ENCODE measurements at places on chromosomes 1 and 21. TPM values are rescaled to one million over a fixed set of nuclear protein-coding genes. Genes with fewer than 3 reads are reported as not detected.

The ANGPTL3 gene
- not detected for total RNA-seq

The PDZK1 gene
- 0.90 TPM for total RNA-seq

The PDE4B gene
- total RNA-seq = 9.9 TPM

DNA sequence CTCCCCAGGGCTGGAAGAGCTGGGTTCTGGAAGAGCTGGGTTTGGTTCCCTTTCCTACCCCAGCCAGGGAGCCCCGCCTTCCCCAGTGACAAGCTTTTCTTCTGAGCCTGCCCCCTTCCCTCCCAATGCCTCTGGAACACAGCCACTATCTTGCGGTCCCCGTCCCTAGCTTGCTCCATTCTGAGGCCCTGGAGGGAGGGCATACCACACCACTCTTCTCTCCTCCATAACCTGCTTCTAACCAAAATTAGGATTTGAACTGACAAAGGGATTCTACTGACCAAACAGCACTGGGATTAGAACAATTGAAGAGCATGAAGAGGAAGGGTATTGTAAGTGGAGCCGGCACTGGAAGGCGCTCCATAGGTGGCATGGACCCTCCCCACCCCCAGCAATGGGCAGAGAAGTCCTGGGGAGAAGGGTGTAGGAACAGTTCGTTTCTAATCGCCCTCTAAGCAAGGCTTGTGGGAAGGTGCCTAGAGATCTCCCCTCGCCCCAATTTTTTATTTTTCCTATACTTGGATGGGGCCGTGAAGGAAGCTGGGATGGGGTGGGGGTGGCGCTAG, 690 bp downstream of the C1orf216 start:
- no peak for DNase-seq

GRCh38 chr1:9269078-9269501, 23.6 kb upstream of the SPSB1 start:
- no peak for DNase-seq

DNA sequence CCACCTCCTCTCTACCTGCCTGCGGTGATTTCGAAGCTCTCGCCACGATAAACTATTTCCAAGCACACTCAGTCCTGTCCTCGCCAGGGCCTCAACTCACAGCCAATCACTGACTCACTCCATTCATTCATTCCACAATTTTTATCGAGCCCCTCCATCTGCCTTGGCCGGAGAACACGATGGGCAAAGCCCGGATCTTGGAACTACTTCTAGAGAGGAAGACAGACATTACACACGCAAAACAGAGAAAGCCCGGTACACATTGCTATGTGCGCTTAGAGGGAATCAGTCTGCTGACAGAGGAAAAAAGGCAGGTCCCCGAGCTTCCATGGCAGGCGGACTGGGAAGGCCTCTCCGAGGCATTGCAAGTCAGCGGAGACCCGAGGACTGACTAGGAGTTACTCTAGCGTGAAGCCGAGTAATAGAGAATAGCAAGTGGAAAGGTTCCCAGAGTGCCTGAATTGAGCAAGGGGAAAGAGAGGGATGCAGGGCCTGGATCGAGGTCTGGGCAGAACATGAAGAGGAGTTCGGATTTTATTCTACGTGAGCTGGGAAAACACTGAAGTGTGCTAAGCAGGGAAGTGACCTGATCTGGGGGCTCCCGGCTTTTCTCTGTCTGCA, 54.2 kb upstream of the DNAJC6 start:
- no peak for DNase-seq
